ENCODE measurements at places on chromosomes 2 and 18.
A peak's percentile ranks its signal among the peaks of the same experiment; 100 is the strongest.

- no peak for DNase-seq
These were observed 162.0 kb downstream of the RTP5 start for GRCh38 chr2:242031481-242032019.

- DNase-seq, result no peak
These were observed 130.4 kb downstream of the MEIS1 start for GRCh38 chr2:66565291-66565690.

GRCh38 chr2:105757433-105757832, 12.7 kb downstream of the NCK2 start:
- no peak for DNase-seq

GRCh38 chr2:189014449-189015138, 40.4 kb downstream of the COL3A1 start:
- DNase-seq, result no peak

GRCh38 chr2:186068139-186068801, 329.7 kb downstream of the FSIP2 start:
- no peak for DNase-seq

DNA sequence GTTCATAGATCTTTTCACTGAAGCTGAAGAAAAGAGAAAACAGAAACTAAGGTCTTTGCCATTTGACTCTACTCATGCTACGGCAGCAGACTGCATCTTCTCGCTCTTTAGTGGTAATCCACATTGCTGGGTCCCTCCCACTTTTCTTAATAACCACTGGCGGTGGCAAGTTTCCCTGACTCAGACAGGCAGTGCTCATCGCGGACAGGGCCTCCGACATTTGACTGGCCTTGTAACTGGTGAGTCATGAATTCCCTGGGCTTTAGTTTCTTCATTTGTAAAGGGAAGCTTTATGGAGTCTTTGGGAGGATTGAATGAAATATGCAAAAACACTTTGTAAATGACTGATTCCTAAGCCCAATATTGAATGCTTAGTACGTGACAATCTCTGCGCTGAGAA, 238.2 kb upstream of the RBBP8 start:
- no peak for DNase-seq

DNA sequence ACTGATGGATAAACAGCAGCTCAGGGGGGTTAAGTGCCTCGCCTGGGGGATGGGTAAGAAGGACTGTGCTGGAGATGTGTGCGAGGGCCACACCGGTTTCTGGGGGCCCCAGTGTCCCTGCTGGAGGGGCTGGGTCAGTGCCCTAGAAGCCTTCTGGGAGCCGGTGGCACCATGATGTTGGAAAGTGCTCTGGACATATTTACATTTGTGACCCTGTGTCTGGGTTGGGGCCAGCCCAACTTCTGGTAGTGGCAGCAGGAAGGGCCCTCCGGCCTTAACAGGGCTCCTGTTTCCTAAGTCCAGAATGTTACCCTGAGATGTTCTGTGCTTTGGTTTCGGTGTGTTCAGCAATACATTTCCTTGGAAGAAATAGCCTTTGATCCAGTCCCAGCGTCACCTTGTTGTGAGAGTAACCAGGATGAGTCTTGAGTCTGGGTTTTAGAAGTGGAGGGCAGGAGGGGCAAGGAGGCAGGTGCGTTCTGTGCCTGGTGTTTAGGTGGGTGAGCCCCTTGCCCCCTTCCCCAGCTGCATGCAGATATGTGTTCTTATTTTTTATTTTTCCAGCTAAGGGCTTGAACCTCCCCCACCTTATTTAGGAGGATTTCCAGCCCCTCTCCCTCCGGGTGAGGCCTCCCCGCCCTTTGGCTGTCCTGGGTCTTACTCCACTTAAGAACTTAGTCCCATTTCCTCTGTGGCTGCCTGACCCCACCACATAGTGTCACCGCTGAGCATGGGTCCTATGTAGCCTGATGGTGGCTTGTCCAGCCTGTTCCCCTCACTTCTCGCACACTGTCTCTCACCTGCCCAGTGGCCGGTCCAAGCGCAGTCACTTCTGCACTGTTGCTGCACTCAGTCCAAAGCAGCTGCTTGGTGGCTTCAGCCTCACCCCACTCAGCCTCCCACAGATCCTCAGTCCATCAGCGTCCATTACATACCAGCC, 132.7 kb upstream of the HS6ST1 start:
- DNase-seq, result no peak

DNA sequence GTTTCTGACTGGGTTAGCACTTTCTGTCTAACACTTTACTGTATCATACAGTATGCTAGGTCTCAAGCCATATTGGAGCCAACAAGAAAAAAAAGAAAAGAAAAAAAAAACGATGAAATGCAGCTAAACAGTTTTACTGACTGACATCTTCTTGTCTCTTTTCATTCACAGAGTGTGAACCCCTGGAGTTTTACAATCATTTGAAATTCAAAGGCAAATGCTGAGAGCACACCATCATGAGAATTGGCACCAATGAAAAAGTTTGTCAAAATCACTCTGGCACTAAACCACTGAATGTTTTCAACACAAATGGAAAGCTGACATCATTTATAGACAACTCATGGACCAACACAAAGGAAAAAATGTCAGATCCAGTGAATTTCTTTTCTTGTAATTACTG, 513.3 kb downstream of the LRRTM4 start:
- DNase-seq, result no peak

- DNase-seq, result no peak
These were observed 42.0 kb downstream of the MAP3K20 start for GRCh38 chr2:173117678-173118077.

- DNase-seq, result no peak
These were observed 10.2 kb downstream of the KIF5C start for GRCh38 chr2:148885209-148885608.

- peak; percentile 53 for DNase-seq
These were observed 6.7 kb upstream of the PARD6G start for GRCh38 chr18:80253871-80254492.

DNA sequence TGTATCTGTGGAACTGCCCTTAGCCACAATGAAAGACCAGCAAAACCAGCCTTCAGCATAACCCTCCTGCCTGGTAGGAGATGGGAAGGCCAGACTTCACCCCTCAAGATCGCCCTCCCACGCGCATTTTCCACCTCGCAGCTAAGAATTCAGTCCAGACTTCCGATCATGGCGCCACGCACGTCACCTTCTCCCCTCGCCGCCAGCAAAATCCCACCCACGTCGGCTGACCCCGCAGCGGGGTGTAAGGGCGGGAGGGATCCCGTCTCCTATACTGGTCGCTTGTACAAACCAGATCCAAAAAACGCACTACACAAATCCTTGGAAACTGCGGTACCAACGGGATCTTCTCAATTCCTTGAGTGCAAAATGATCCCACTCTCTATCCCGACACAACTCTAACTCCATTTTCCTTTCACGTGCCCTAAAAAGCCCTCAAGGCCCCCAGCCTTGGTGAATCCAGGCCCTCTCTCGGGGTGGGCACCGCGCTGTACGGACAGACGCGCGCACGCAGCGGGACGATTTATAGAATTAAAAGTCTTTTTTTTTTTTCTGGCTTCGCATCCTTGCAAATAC, 1.0 kb upstream of the BMPR2 start:
- DNase-seq, result no peak

- DNase-seq, result no peak
These were observed 4.3 kb downstream of the SIX3 start for GRCh38 chr2:44945676-44946371.

DNA sequence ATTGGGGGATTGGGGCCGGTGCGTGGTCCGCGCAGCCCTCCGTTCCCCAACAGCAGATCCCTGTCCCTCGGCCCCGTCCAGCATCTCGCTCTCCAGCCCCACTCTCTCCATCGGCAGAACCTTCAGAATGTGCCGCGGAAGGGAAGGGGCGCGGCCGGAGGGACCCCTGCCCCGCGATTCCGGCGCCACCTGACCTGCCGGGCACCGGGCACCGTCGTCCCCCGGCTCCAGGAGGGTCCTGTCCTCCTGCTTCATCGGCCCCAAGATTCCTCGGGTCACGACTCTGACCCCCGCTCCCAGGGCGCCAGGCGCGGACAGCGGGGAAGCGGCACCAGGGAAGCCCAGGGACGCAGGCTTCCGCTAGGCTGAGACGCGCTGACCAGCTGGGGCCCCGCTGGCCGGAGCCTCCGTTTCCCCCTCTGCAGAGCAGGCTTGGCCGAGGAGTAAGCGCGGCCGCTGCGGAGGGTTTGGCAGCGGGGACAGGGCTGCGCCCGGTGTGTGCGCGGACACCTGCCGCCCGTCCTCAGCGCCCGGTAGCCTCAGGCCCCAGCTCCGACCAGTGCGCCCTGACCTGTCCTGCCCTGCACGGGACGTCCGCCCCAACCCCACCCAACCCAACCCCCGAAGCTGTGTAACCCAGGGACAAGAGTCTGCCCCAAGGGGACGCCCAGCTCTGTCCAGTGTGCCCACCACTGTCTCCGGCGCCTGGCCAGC, 16.8 kb upstream of the BOK start:
- DNase-seq, result no peak

- DNase-seq, result no peak
These were observed 364.8 kb downstream of the TGIF1 start for GRCh38 chr18:3814816-3815215.

DNA sequence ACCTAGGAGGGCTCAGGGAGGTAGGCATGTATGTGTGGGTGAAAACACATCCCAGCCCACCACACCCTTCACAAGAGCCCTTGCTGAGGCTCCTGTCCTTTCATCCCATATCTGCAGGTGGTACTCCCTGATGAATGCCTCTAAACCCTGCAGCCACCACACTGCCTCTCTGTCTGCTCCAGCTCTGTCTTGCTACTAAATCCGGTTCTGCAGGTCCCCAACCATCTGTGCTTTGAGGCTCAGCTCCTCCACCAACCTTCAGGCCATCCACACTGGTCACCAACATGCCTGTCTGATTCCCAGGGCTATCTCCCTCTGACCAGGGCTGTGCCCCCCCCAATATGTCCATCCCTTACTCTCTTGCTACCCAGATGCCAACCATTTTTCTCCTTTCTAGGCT, 92.7 kb downstream of the BIN1 start:
- no peak for DNase-seq

DNA sequence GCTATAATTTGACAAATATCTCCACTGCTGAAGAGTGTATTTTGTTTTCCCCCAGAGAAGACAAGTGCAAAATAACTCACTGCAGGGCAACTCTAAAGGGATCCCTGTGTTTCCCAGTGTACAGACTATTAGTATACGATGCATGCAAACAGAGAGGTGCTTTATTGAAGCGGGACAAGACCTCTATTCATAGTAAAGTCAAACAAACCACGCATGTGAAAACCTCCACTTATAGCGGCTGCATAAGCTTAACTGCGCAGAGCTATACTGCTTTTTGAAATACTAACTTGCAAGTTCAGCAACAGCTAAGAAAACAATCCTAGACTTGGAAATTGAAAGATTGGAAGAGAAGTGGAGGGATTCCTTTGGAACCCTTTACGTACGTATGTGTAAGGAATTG, 15.6 kb downstream of the RNF144A start:
- DNase-seq, result no peak

DNA sequence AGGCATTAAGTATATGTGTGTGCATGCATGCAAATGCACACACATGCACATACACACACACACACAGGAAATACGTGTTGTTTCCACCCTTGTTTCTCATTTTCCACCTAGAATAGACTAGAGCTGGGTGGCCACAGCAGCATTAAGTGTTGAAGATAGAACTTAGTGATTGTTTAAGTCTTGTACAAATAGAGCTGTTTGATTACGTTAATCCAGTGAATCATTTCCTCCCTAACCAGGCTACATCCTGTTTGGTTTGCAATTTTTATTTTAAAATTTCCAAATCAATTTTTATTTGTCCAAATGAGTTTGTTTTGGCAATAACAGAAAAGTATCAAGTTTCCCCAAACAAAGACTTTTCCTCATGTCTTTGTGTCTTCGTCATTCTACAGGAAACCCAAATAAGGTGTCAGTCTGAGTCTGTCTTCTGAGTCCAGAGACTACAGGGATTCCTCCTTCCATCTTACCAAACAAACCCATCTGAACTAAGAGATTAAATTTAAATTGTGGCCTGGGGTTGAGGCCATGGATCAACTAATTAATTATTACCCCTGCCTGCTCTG, 74.6 kb upstream of the GALNT5 start:
- no peak for DNase-seq

GRCh38 chr18:3062798-3063680, 50.1 kb upstream of the LPIN2 start:
- DNase-seq, result peak; percentile 78

- no peak for DNase-seq
These were observed 5.6 kb upstream of the PSMD1 start for GRCh38 chr2:231051116-231051515.

DNA sequence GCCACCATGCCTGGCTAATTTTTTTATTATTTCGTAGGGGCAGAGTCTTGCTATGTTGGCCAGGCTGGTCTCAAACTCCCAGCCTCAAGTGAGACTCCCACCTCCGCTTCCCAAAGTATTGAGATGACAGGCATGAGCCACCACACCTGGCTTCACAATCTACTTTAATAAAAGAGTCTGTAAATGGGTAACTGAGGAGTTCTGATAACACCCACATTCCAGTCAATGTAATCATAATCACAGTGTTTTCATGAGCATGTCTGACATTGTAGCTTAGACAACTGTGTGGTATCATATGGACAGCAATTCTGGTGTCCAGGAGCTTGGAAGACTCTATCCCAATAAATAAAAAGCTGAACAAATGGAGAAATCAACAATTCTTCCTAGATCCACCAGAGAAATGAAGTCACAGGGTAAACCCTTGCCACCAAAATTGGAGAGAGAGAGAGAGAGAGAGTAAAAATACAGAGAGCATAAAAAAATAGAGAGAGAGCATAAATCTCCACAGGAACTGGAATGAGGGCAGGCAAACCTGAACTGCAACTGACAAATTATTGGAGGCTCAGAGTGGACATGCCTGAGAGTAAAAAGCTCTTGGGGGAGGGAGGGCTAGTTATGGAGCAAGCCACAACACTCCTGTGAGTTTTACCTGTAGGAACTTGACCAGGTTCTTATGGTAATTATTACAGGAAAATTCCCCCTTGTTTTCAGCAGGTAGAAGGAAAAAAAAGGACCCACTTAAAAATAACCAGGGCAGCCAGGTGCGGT, 12.4 kb upstream of the NBEAL1 start:
- no peak for DNase-seq

DNA sequence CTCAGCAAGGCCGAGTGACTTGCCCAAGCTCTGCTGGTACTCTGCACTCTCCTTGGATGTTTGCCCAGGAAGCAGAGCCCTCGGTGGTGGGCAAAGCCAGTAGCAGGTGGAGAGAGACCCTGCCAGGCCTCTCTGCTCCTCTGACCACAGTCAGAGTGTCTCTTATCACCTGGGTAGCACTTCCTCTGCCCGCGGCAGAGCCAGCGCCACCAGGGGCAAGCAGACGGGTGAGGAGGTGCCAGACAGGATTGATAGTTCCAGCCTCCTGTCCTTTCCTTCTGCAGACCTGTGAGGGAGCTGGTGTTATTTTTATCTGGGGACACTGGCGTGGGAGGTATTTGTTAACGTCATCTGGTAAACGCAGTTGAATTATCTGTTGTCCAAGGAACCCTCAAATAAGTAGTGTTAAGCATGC, 152.9 kb downstream of the SMAD7 start:
- no peak for DNase-seq

DNA sequence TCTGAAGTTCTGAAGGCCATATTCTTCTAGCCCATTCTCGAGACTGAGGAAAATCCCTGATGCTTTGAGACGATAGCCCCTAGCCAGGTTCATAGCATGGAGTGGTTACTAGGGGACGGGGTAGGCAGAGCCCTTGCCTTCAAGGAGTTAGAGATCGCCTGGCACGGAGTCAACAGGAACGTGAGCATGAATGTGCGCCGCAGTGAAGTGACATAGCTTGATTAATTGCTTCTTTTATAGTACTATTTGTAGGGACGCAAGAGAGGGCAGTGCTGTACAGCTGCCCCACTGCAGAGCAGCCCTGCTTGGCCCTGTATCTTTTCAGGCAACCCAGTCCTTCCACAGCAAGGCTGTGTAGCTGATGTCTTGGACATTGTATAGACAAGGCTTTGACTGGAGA, 26.2 kb downstream of the HRH4 start:
- no peak for DNase-seq

GRCh38 chr2:216971593-216971992, 111.7 kb upstream of the TNP1 start:
- DNase-seq, result no peak
